HepG2 (cell line): ENCODE measurements at places on chromosomes 3 and 15. TPM values are rescaled to one million over a fixed set of nuclear protein-coding genes. Genes with fewer than 3 reads are reported as not detected.

DNA sequence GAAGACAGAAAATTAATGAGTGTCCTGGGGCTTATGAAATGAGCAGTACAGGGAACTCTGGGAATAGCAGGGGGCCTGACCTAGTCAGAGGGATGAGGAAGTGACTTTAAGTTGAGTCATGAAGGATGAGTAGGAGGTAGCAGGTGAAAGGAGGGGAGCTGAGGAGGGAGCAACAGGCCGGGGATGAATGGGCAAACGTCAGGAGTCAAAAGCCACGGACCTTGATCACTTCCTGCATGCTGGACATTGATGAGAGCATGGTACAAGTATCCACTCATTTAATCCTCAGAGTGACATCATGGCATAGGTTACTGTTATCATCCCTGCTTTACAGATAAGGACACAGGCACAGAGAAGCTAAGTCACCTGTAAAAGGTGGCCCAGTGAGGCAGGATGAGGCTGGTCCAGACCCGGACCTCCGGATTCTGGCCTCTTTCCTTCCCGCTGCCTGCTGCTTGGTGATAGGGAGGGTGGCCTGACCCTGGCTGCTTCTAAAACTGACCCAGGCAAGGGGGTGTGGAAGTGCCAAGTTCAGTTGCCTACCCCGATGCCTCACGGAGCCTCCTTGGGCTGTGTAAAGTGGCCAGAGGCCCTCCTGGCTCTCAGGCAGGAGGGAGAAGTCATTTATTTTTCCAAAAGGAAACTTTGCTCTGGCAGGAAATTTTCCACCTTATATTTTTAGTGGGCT is 7.6 kb downstream of the CORO2B start:
- peak; percentile 66 for DNase-seq

DNA sequence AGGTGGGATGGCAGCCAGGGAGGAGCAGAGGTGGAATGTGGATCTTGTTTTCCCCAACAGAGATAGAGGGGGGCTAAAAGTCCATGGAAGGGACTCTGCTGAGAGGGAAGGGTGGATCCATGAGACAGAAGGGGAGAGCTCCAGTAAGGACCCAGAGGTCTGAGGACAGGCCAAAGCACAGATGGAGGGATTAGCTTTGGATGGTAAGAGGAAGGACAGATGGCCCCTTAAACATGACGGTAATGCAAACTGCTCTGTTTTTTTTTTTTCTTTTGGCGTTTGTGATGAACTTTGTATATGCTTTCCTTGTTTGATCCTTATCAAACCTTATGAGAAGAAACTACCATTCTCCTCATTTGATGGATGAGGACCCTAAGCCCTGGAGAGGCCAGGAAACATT is 96.2 kb downstream of the IGF1R start:
- DNase-seq: no peak

DNA sequence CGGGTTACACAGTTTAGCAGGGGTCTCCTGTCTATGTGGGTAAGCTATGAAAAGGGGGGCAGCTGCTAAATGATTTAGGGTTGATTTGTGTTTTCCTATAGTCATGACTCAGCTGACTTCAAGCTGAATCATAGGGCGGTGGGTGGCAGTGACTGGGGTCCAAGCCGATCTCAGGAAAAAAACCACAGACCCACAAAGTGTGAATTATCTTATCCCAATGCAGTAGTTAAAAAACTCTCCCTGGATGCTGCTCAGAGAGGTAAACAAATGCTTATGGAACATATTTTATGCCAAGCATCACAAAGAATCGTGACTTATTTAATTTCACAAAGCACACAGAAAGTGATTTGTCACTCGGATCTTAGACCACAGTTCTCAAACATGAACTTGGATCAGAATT is 18.4 kb upstream of the TOPAZ1 start:
- no peak for DNase-seq

DNA sequence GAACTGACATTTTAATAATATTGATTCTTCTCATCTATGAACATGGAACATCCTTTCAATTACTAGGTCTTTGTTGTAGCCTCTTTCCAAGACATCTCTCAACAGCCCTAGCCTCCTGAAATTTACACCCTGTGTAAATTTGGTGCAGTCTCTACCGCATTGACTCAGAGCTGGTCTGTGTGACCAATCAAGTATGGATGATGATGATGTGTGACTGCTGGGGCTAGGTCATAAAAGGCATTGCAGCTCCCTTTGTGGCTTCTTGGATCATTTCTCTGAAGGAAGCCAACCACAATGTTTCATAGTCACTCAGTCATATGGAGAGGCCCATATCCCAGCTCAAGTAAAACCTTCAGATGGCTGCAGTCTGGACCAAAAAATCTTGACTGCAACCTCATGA is 62.1 kb upstream of the FAM3D start:
- no peak for DNase-seq

- DNase-seq: no peak
Measured at GRCh38 chr3:189580190-189580589, 51.0 kb upstream of the TP63 start.

DNA sequence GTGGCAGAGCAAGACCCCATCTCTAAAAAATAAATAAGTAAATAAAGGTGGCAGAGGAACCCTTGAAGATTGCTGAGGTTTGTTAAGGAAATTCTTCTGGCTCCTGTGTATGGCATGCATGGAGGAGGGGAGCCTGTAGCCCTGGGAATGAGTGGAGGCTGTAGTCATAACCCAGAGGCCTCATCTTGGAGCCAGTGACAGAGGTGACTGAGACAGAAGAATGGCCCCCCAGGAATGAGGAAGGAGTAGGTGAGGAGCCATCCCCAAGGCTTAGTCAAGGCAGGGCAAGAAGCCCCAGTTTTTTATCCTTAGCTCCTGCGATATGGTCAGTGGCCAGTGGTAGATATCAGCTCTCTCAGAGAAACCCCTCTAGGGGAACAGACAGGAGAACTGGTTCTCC is 46.5 kb downstream of the BSN start:
- no peak for DNase-seq

GRCh38 chr3:119637679-119638477 is 22.5 kb downstream of the POPDC2 start:
- no peak for DNase-seq

GRCh38 chr3:55813268-55814097 is 326.4 kb upstream of the WNT5A start:
- no peak for DNase-seq

DNA sequence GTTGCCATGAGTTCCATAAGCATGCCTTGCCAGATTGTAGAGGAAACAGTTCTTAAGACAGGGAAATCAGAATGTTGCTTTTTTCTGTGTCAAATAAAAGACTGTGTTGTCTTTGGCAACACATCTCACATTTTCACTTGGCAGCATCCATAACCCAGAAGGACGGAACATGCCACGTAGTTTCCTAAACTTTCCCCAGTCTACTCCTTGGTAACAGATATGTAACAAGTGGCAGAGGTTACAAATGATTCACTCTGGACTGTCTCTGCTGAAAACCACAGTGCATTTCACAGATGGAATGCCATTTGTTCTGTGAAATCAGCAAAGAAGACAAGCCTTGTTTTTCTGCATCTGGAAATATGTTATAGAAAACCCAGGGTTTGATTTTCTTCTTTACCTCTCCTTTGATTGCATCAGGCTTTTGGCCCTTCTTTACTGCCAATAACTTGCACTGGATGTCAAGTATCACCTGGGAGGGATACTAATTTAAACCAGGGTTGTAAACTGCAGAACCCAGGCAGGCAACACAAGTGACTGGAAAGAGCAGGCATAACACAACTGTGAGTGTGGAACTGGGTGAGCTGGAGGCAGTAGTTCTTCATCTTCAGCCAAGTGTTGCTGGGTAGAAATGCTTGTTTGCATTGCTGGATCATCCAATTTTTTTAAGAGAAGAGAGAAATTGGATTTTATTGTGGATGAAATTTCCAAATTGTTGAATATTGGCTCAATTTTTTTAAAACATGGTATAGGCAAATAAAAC is 124.4 kb upstream of the FOXB1 start:
- DNase-seq: no peak

DNA sequence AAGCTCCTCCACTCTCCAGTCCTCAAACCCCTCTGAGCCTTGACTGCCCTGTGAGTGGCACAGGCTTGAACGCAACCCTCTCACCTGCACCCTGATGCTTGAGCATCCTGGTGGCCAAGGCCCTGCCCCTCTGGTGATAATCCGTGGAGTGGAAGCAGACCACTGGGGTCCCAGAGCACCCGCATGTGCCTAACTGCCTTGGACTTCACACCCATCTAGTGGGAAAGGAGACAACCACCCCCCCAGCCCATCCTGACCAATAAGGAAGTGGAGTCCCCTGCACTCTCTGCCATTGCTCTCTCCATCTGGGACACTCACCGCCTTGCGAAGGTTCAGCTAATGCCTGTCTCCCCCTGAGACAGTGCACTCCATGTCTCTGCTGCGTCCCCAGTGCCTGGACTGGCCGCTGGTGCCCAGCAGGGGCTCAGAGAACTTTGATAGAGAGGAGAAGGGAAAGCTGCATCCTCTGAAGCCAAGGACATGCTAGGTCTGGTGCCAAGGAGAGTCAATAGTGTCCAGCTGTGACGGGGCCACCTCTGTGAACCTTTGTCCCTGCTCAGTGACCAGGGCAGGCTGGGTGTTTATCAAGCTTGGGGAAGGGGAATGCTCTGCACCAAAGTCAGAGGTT is 3.4 kb downstream of the KLF15 start:
- DNase-seq: peak; percentile 29

GRCh38 chr3:129119365-129120100 is 2.1 kb downstream of the RAB43 start:
- peak; percentile 86 for DNase-seq

GRCh38 chr3:131591394-131592014 is 88.7 kb upstream of the MRPL3 start:
- no peak for DNase-seq

DNA sequence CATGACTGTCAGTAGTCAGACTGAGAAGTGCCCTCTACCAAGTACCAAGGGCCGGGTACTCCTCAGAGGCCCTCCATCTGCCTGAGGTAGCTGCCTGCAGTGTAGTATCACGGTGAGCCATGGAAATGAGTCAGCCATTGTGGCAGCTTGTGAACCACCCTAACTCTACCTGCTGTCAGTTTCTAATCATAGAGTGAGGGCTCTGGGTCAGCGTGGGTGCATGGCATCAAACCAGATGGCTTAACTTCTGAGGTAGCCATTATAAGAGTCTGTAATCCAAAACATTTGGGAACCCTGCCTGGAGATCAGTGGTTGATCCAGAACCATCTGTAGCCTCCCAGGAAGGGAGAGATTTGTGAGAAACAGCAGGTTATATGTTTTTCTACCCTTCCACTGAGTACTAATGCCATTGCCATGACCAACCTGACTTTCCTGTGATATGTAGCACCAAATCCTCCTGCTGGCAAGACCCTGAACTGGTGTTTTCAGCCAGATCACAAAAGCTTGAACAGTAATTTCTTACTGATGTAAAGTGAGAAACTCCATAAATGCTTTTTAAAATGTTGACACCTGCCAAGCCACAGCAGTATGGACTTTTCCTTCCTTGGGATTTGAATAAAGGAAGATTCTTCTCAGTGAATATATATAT is 38.9 kb downstream of the ABHD2 start:
- DNase-seq: no peak

Gene RTP3
- not detected in 2 replicates for polyA plus RNA-seq

Gene ROPN1B
- polyA plus RNA-seq: not detected in 2 replicates

Gene P3H2
- not detected in 2 replicates for polyA plus RNA-seq

Gene CPEB1
- polyA plus RNA-seq: 0.03 and 0.04 TPM in 2 replicates

Gene FAM227B
- polyA plus RNA-seq: 1.1 and 1.9 TPM in 2 replicates
